Stimulated activated CD4-positive, alpha-beta T cell treated with anti-CD3 and anti-CD28 coated beads, Interleukin-15, amount 100 ng/mL, for 48 hours (primary cell): ENCODE measurements at places on chromosomes 16 and 17.

GRCh38 chr17:75345514-75346167 is 56.4 kb upstream of the SLC25A19 start:
- no peak for DNase-seq

DNA sequence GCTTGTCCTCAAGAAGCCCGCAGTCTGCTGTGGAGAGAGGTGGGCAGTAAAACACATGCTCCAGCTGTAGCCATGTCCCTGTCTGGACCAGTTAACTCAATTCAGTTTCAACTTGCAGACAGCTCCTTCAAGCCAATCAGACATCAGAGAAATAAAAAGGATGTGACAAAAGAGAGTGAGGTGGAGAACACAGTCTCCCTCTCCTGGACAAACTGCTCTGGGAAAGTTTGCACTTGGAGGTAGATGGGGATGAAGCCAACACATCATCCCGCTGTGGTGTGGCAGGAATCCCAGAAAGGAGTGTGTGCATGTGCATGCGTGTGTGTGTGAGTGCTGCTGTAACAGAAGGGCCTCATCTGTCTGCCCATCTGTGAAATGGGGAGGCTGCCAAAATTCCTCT is 358.6 kb upstream of the ASIC2 start:
- no peak for DNase-seq

- DNase-seq, result peak; percentile 64
Observed at GRCh38 chr17:38867179-38867967, 2.5 kb upstream of the LASP1 start.

DNA sequence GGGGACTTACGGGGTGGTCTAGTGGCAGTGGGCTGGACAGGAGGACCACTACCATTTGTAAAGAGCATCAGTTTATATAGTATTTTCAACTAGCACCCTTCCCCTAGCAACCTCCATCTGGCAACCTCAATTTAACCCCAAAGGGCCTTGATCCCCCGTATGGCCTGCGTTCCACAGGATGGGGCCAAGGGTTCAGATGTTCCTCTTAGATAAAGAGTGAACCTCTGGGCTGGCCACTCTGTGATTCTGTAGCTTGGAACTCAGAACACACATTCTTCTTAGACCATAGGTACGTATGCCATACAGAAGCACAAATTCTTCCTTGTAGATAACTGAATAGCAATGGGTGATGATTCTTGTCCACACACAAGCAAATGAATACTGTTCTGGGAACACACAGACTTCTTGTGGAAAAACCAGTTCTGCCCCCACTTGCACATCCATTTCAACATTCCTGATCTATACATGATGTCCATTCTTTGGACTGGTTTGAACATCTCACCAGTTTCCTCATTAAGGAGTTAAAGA is 1.9 kb upstream of the GGA2 start:
- DNase-seq, result no peak

DNA sequence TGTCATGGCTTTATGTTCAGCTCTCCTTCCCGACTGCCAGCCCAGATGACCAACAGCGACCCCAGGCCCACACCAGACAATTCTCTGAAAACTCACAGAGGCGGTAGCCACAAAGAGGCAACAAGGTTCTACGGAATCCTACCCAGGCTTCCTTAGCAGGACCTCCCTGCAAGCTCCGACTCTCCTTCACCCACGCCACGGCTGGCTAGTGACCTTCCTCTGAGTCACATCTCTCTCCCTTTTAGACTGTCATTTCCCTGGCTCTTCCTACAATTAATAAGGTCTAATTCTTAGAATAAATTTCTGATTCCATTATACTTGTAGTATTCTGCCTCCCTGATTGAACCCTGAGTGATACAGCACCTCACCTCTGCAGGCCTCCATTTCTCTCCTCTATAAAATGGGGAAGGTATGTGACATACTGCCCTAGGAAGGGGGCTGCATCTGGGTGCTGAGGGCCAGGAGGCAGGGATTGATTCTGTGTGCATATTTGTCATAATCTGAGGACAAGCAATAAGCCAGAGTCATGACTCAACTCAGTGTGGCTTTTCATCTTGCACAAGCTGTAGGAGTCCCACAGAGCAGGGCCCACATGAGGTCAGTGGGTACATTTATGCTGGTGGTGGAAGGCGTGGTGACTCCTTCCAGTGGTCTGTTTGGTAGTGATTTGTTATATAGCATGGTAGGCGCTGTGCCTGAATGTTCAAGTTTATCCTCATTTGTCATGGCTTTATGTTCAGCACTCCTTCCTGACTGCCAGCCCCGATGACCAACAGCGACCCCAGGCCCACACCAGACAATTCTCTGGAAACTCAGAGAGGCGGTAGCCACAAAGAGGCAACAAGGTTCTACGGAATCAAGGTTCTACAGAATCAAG is 46.2 kb downstream of the SMPD3 start:
- no peak for DNase-seq

DNA sequence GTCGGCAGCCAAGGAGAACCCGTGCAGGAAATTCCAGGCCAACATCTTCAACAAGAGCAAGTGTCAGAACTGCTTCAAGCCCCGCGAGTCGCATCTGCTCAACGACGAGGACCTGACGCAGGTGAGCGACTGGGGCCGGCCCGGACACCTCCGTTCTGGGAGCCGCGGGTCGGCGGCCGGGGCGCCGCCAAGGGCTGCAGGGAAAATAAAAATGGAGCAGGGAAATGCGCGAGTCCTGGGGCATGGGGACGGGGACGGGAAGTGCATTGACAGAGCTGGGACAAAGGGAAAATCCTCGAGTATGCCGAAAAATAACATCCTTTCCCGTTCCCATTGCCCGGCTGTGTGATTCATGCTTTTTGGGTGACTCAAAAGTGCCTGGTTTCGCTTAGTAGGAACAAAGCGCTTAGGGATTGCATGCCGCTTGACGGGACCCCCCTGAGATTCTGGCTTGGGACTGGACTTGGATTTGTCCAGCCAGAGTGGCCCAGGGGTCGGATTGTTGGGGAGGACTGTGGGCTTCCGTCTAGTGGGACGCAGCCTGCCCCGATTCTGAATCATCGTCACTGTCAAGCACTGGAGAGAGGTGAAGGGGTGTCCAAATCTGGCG is 699 bp downstream of the MPRIP start:
- DNase-seq, result no peak

- no peak for DNase-seq
Observed at GRCh38 chr16:12255919-12256665, 279.6 kb downstream of the SNX29 start.

GRCh38 chr17:15999974-16000827 is 577 bp downstream of the TTC19 start:
- DNase-seq, result peak; percentile 25

GRCh38 chr16:84501077-84501735 is 3.3 kb downstream of the MEAK7 start:
- DNase-seq, result no peak

GRCh38 chr17:47220531-47220999 is 11.4 kb downstream of the MYL4 start:
- no peak for DNase-seq

GRCh38 chr17:42920106-42920900 is 19.7 kb downstream of the G6PC1 start:
- DNase-seq, result no peak
